Esophagus (tissue), 2 donors: ENCODE measurements at places on chromosomes 6 and 20. TPM values are rescaled to one million over a fixed set of nuclear protein-coding genes. Genes with fewer than 3 reads are reported as not detected.

CTCFL gene
- polyA plus RNA-seq, result not detected

MAP7 gene
- polyA plus RNA-seq, result 15.1 TPM

GSTA5 gene
- polyA plus RNA-seq, result not detected

PRL gene
- not detected for polyA plus RNA-seq

ROS1 gene
- not detected for polyA plus RNA-seq

HLA-DMB gene
- 7.3 TPM for polyA plus RNA-seq

PNPLA1 gene
- polyA plus RNA-seq, result 0.04 TPM

AIF1 gene
- 12.6 TPM for polyA plus RNA-seq

OPRL1 gene
- 0.13 TPM for polyA plus RNA-seq

MRPS18B gene
- 20.1 TPM for polyA plus RNA-seq

NFATC2 gene
- polyA plus RNA-seq, result 0.75 TPM

SYCP2 gene
- 1.1 TPM for polyA plus RNA-seq

NNAT gene
- polyA plus RNA-seq, result 2.5 TPM

EFCAB8 gene
- polyA plus RNA-seq, result 0.28 TPM

LTA gene
- polyA plus RNA-seq, result 0.10 TPM

LY6G6C gene
- 17.2 TPM for polyA plus RNA-seq

DAAM2 gene
- polyA plus RNA-seq, result 10.7 TPM

SPATS1 gene
- polyA plus RNA-seq, result not detected

NOTCH4 gene
- polyA plus RNA-seq, result 6.5 TPM

EEF1A2 gene
- 0.86 TPM for polyA plus RNA-seq

DSP gene
- 349 TPM for polyA plus RNA-seq

MLN gene
- not detected for polyA plus RNA-seq

MROH8 gene
- polyA plus RNA-seq, result 0.69 TPM

SLC52A3 gene
- 4.9 TPM for polyA plus RNA-seq

PRSS35 gene
- polyA plus RNA-seq, result 0.02 TPM

OR2J3 gene
- not detected for polyA plus RNA-seq

SCAF8 gene
- polyA plus RNA-seq, result 9.1 TPM

REPS1 gene
- polyA plus RNA-seq, result 25.1 TPM

TOMM6 gene
- polyA plus RNA-seq, result 226 TPM

CST4 gene
- not detected for polyA plus RNA-seq

ABHD16B gene
- 0.42 TPM for polyA plus RNA-seq

OR2B6 gene
- polyA plus RNA-seq, result not detected

TNF gene
- 2.4 TPM for polyA plus RNA-seq

ELOVL2 gene
- polyA plus RNA-seq, result 0.04 TPM

RSPH4A gene
- 0.08 TPM for polyA plus RNA-seq

C20orf202 gene
- 0.33 TPM for polyA plus RNA-seq

PGK2 gene
- not detected for polyA plus RNA-seq

PAX1 gene
- 0.14 TPM for polyA plus RNA-seq

PLG gene
- not detected for polyA plus RNA-seq

AGER gene
- 8.3 TPM for polyA plus RNA-seq

SLC16A10 gene
- 0.18 TPM for polyA plus RNA-seq

MYCT1 gene
- 1.6 TPM for polyA plus RNA-seq

MYBL2 gene
- 11.6 TPM for polyA plus RNA-seq

KIF25 gene
- 0.10 TPM for polyA plus RNA-seq

PTPRK gene
- 5.1 TPM for polyA plus RNA-seq

POM121L2 gene
- polyA plus RNA-seq, result not detected

SMPDL3A gene
- 4.9 TPM for polyA plus RNA-seq

CLPSL1 gene
- polyA plus RNA-seq, result not detected

PTCHD4 gene
- 0.01 TPM for polyA plus RNA-seq

TAGAP gene
- polyA plus RNA-seq, result 0.76 TPM

MMP24 gene
- 0.10 TPM for polyA plus RNA-seq

EYS gene
- not detected for polyA plus RNA-seq

MCCD1 gene
- polyA plus RNA-seq, result not detected

ZSCAN12 gene
- 0.99 TPM for polyA plus RNA-seq

LST1 gene
- polyA plus RNA-seq, result 6.9 TPM
